8988T (cell line): ENCODE measurements at places on chromosomes 11 and 22.

- no peak for DNase-seq
Observed at GRCh38 chr11:67657300-67657699, 6.8 kb upstream of the ACY3 start.

DNA sequence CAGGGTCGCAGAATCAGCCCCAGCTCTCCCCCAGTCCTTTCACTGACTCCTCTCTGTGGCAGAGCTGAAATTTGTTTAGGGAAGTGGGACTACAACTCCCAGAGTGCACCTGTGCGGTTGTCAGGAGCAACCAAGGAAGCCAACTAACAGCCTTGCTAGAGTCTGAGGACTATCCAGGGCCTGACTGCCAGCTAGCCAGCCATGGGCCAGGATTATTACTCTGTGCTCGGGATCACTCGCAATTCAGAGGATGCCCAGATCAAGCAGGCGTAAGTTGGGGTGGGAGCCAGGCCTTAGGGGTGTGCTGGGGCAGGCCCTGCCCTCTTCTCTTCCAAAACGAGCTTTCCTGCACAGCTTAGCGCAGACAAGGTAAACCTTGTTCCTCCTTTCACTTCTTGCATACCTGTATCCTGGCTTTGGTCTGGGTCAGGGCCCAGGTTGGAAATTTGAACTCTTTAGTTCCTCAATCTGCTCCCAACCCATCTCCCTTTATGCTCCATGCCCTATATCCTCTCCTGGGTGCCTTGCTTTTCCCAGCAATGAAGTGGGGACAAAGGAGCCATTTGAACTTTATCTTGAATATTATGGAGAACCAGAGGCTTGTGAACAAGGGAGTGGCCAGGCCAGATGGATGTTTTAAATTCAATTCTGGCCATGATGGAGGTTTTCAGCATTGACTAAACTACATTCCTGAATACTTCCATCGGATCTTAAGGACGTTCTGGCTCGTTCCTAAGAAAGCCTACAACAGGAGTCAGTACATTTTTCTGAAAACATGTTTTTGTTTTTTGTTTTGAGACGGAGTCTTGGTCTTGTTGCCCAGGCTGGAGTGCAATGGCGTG, at the start of gene DNAJB13:
Gene DNAJB13, plus strand, starts transcription at position 158 of the 842 bp plus-strand sequence. Its CDS starts 44 bp downstream, at position 202.
- DNase-seq = peak; percentile 92

DNA sequence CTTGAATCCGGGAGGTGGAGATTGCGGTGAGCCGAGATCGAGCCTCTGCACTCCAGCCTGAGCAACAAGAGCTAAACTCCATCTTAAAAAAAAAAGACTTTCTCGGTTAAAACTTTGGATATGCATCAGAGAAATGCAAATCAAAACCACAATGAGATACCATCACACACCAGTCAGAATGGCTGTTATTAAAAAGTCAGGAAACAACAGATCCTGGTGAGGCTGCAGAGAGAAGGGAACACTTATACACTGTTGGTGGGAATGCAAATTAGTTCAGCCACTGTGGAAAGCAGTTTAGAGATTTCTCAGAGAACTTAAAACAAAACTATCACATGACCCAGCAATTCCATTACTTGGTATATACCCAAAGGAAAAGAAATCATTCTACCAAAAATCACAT, 619.4 kb upstream of the KIRREL3 start:
- no peak for DNase-seq

- DNase-seq = no peak
Observed at GRCh38 chr11:69482322-69482721, 859 bp downstream of the LINC01488 start.

DNA sequence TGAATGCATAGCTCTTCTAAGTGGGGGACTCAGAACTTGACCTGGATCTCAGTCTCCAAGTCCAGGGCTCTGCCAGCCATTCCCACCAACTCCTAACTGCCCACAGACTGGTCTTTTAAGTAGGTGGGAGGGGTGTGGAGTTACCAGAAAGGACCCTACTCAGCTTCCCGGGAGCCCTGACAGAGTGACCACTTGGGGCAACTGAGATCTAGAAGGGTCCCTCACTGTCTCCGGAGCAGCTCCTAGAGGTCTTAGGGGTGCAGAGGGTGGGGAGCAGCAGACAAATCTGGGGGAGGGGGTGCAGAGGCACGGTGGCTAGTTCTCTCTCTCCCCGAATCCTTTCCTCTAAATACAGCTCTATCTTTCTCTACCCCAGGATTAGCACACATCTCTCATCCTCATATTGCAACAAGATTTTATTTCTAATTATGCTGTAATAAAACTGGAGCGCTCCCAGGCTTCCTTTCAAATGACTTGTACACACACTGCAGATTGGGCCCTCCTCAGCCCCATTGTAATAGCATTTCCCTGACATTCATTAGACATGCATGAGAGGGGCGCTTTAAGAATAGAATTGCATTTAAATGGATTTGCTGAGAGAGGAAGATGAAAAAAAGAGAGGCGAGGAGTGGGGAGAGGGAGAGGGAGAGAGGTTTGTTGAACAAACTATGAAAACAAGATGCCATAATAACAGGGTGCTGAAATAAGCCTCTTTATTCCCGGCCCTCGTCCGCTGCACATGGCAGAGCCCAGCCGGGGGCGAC, 219.0 kb downstream of the CEP164 start:
- no peak for DNase-seq

DNA sequence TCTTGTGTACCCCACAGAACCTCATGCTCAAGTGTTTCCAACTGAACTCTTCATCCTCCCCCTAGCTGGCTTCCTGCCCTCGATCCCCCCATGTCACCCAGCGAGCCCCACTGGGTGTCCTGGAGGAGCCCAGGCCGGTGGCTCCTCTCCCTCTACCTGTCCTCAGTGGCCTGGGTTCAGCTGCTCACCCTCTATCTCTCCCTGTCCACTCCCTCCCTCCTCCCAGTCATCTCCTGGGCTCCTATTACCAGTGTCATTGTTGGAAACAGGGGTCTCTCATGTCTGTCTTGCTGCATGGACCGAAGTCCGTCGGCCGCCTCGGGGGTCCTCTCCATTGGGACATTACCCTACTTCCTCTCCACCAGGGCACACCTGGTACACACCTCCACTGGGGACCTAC, 12.9 kb upstream of the MPPED1 start:
- DNase-seq = no peak

DNA sequence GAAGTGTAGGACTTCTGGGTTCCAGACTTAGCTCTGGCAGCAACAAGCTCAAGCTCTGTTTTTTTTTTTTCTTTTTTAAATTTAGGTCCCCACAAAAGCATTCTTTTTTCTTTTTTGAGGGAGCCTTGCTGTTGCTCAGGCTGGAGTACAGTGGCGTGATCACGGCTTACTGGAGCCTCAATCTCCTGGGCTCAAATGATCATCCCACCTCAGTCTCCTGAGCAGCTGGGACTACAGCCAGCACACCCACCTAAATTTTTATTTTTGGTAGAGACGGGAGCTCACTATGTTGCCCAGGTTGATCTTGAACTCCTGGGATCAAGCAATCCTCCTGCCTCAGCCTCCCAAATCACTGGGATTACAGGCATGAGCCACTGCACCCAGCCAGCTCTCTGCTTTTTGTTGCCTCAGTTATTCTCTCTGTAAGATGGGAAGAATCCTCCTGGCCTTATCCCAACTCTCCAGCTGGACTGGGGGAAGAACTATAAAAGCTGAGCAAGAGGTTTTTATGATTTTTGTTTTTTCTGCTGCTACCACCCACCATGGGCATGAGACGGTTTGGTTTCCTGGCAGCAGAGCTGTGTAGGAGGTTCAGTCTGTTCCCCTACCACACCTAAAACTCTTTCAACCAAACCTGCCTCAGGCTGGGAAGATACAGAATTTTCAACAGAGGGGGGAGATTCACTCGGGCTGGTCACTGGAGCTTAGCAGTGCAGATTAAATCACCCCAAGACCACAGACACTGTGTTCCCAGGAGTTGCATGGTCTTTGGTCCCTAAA, 11.6 kb upstream of the MTFP1 start:
- no peak for DNase-seq

- DNase-seq = no peak
Observed at GRCh38 chr22:19599626-19600243, 75.5 kb upstream of the CLDN5 start.

DNA sequence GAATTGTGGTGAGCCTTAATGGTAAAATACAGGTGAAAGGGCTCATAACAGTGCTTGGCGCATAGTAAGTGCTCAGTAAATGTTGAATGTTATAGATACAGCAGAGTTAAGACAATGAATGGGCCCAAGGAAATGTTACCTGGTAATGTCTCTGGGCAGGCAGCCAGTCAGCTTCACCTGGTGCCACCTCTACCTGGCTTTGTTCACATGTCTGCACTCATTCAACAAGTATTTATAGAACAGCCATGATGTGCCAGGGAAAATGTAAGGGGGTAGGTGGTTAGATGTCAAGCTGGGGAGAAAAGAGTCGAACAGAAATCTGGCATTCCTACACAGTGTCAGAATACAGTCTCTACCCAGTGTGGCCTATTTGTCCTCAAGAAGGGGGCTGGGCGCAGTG, 238.8 kb upstream of the SYN3 start:
- DNase-seq = no peak

GRCh38 chr22:20479612-20480196, 15.9 kb downstream of the KLHL22 start:
- no peak for DNase-seq

GRCh38 chr11:11982975-11983374, 25.5 kb downstream of the DKK3 start:
- DNase-seq = no peak

DNA sequence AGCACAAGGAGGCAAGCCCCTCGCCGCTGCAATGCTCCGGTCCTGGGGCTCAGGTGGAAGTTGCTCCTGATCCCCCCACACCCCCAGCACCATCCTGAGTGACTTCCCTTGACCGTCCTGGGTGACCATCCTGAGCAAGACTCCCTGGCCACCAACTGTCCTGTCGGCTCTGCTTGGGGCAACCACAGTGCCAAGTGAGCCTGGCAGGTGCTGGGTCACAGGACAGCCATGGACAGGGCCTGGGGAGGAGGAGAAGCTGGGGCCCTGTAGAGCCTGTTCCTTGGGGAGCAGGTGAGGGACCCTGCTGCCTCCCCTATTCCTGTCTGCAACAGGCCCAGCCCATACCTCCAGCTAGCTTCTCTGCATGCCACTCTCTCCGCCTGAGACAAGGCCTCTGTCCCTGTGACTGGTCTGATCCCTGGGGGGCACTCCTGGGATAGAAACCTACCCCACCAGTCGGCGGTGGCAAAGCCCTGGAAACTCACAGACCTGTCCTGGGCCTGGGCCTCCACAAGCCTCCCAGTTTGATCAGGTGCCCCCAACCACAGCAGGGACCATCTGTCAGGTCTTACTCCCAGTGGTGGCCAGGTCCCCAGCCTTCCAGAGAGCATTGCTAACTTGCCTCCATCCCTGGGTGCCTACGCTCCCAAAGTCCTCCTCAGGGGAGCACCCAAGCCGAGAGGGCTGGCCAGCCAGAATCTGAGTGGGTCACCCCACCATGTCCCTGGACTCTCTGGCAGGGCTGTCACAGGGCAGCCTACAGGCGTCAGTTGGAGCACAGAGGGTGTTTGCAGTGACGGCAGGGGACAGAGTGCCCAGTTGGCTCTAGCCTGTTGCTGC, 68.7 kb upstream of the WNT7B start:
- DNase-seq = no peak

DNA sequence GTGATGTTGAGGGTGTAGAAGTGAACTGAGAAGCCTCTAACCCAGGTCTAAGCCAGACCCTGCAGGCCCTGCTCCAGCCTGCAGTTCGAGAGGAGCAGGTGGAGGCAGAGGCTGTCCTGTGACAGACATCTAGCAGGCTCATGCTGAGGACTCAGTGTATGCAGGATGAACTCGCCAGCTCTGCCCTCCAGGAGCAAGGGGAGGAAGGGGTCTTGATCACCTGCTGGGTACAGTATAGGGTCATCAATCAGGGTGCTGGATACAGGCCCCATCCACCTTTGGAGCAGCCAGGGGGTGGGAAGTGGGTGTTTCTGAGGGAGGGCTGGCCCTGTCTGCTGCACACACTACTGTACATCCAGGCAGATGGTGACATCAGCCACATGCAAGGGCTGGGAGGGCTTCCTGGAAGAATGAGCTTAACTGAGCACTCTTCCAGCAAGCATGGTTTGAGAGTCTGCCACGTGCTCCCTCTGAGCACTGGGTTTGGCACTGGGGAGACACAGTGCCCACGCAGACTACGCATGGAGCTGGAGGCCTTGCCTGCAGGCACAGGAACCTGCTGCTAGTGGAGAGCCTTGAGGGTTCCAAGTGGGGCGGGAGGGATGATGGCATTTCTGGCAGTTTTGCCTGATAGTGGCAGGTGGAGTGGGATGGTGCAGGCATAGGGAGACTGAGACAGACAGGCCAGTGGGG, 9.2 kb downstream of the MAPK8IP1 start:
- DNase-seq = no peak

DNA sequence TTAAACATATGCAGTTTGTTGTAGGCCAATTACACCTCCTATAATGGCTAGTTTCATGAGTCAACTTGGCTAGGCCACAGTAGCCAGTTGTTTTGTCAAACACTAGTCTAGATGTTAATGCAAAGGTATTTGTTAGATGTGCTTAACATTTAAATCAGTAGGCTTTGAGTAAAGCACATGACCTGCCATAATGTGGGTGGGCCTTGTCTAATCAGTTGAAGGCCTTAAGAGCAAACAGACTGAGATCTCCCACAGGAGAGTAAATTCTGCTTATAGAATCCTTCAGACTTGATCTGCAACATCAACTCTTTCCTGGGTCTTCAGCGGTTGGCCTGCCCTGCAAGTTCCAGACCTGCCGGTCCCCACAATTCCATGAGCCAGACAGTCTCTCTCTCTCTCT, 1345.9 kb downstream of the BRD1 start:
- no peak for DNase-seq

DNA sequence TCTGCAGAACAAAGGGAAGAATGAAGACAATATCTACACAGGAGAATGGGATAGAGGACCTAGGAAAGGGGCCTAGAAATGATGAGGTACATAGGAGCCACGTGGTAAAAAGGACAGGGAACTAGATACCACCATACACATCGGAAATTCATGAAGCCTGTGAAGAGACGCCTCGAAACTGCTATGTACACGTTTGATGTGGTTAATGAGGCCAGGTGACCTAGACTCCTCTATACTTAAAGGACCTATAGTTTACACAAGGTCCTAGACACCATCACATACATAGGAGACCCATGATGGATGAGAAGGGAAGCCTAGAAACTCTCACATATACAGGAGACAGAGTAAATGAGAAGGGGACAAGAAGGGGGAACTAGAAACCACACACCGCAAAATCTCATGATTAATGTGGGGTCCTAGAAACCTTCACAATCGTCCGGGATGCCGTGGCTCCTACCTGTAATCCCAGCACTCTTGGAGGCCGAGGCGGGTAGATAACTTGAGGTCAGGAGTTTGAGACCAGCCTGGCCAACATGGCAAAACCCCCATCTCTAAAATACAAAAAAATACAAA, 23.8 kb downstream of the RHBDD3 start:
- DNase-seq = no peak

DNA sequence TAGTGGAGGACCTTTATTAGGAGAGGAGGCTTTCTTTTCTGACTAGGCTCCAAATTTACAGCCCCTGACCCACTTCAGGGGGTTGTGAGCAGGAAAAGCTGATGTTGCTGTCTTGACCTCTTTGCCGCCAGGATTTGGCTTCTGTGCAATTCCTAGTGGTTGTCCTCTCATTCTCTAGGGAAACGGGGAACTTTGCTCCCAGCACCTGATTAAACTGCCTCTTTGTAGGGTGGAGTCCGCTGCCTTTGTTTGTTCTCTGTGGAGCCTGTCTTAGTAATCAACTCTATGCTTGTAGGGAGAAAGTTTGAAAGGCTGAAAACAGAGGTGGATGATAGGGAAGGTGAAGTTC, 16.3 kb downstream of the CTNND1 start:
- no peak for DNase-seq

- DNase-seq = no peak
Observed at GRCh38 chr11:32602657-32603415, 19.2 kb downstream of the EIF3M start.
